ENCODE measurements at places on chromosomes 5 and 9.

DNA sequence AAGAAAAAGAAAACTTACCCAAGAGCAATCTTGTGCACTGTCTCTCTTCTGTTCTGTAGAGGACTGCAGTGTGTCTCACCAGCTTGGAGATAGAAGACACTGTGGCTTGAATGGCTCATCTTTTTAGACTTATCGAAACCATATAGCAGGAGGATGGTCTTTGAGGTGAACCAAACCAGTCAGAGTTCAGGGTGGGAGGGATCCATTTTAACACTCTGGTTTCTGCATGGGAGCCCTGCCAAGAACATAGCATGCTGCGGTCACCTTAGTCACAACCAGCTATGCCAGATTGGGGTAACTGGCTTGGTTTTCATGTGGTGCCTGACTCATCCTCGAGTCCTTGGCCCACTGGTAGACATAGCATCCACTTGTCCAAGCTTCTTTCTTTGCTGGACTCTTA is 135.1 kb downstream of the PAPPA start:
- DNase-seq, result peak; percentile 83

GRCh38 chr9:89328064-89328463 is 9.8 kb downstream of the SECISBP2 start:
- DNase-seq, result no peak

GRCh38 chr5:137279521-137280231 is 219.4 kb downstream of the SPOCK1 start:
- peak; percentile 53 for DNase-seq

DNA sequence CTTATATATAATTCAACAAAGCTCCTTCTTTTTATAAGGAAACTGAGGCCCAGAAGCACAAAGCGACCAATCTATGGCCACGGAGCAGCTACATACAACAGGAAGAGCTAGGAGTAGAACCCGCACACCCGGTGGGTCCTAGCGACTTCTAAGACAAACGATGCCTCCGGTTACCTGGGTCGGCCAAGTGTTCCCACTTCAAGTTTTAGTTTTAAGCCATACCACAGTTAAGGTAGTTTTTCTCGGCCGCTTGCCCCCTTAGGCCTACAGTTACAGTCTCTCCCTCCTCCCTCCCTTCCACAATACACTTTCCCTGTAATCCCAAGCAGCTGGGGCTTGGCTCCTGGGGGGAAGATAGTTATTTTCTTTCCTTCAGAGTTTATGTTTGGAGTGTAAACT is 533 bp downstream of the SREK1IP1 start:
- DNase-seq, result no peak

DNA sequence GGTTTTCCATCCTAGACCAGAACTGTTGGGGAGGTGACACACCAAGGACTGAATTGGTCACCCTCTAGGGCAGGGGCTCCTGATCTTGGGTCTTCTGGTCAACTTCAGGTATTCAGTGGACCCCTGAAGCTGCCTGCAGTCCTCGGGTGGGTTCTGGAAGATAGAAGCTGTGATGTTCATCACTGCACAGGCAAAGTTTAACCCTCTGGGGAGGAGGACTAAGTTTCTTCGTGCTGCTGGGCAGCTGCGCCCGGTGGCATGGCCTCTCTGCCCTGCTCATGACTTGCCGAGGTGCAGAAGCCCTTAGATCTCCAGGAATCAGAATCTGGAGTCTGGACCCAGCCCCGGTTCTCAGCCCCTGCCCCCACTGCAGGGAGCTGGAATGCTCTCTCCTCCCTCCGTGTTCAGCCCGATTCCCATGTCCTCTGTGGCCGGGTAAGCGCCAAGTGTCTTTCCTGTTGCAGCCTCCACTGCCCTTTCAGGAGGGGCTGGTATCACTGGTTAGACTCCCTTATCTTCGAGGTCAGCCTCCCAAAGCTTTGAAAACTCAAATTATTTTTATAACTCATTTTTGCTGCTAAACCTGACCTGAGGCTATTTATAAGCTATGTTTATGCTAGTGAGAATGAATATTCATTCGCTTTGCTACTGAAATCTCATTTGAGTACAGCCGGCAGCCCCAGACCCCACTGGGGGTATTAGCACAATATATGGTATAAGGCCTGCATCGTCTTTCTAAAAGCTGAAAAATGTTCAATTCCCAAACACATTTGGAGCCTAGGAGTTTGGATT is 1.7 kb downstream of the LAMC3 start:
- peak; percentile 50 for DNase-seq

GRCh38 chr9:133842721-133843227 is 104.6 kb upstream of the SARDH start:
- no peak for DNase-seq

GRCh38 chr5:113713051-113713450 is 199.6 kb downstream of the YTHDC2 start:
- DNase-seq, result no peak

DNA sequence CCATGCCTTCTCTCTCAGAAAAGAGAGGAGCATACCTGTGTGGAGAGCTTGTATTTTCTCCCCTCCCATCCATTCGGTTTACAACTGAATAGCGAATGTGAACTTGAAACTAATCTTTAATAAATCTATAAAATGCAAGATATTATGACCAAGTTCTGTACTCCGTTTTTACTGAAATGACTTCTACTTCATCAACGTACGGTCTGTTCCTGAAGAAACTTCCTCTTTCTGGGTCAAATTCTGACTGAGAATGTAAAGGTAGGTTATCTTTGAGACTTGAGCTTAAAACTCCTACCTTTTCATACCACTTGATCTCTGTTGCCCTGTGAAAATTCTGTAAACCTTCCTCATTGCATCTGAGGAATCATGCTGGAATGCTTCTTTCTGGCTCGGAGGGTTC is 4.2 kb upstream of the CTNNAL1 start:
- DNase-seq, result no peak

DNA sequence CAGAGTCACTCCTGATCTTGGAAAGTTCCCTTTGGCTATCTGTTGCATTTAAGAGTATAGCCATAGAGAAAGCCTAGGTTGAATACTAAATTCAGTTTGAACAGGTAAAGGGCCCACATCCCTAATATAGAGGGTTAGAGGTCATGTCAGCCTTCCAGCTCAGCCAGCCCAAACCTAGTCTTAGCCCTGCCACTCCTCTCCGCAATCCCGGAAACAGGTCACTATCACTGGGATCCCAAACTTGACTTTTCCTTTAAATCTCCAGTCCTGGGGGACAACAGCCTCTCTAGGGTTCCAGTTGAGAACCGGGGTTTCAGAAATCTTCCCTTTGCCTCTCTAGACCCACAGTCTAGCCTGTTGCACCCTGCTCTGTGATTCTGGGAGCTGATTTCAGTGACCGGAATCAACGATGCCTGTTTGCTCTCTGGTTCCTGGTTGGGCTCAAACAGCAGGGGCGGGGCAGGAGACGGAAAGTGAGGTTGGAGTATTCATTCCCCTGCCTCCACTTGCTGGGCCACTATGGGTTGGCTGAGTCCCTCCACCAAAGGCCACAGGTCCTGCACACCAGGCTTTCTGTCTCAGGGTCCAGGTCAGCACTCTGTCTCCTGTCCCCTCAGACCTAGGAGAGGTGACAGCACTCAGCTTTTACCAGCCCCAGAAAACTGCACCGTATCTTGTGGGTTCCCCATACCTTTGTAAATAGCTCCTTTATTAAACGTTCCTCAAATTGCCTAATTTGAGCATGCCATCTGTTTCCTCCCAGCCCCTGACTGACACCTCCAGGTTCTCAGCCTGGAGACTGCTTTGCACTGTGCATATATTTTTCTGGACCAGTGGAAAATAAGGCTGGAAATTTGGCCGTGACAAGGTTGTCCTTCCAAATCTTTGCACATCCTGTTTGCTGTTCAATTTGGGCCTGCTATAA is 23.8 kb upstream of the CPEB4 start:
- peak; percentile 51 for DNase-seq

DNA sequence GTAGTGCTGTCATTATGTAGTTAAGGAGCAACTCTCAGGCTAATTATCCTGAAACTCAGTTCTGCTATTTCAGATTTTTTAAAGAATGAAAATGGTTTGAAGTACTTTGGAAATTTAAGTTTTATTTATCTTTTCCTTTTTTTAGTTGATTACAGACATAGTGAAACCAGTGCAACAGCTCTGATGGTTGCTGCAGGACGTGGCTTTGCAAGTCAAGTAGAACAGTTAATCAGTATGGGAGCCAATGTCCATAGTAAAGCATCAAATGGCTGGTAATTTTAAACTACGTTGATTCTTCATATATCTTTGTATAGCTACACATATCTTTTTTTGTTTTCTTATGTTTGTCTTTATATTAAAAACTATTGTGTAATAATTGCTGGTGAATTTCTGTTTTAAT is 34.9 kb downstream of the YTHDC2 start:
- no peak for DNase-seq

- DNase-seq, result no peak
Measured at GRCh38 chr5:134432174-134432573, 20.5 kb upstream of the CDKN2AIPNL start.

GRCh38 chr9:89380437-89381307 is 62.4 kb downstream of the SECISBP2 start:
- DNase-seq, result peak; percentile 49

DNA sequence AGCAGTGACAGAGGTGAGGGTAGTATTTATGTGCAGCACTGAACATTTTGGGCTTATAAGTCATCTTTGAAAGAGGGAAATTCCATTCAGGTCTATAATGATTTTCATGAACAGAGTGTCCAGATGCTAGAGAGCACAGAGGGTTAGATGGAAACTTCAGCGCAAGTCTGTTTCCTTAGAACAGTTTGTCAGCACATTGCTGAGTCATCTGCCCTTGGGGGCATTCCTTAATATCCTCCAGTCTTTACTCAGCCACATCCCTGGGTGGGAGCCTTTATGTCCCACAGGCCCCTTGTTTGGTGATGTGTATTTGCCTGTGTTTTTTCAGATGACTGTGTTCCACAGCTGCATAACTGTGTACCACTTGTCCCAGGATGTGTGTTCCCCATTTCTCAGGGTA is 138.5 kb upstream of the S1PR3 start:
- DNase-seq, result peak; percentile 34
